Right renal pelvis (tissue), 4 donors: ENCODE measurements at places on chromosomes 5 and 9. TPM values are rescaled to one million over a fixed set of nuclear protein-coding genes. Genes with fewer than 3 reads are reported as not detected.

The SVEP1 gene
- 8.0 TPM for polyA plus RNA-seq

- no peak for DNase-seq
These were observed 63.9 kb downstream of the SHC3 start for GRCh38 chr9:89114741-89115140.

DNA sequence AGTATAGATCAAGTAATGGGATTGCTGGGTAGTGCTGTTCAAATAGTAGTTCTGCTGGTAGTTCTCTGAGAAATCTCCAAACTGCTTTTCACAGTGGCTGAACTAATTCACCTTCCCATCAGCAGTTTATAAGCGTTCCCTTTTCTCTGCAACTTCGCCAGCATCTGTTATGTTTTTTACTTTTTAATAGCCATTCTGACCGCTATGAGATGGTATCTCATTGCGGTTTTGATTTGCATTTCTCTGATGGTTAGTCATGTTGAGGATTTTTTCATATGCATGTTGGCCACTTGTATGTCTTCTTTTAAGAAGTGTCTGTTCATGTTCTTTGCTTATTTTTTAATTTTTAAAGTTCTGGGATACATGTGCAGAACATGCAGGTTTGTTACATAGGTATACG is 279.2 kb upstream of the NREP start:
- no peak for DNase-seq

The LAMC3 gene
- 21.2 TPM for polyA plus RNA-seq

The IL7R gene
- 0.96 TPM for polyA plus RNA-seq

DNA sequence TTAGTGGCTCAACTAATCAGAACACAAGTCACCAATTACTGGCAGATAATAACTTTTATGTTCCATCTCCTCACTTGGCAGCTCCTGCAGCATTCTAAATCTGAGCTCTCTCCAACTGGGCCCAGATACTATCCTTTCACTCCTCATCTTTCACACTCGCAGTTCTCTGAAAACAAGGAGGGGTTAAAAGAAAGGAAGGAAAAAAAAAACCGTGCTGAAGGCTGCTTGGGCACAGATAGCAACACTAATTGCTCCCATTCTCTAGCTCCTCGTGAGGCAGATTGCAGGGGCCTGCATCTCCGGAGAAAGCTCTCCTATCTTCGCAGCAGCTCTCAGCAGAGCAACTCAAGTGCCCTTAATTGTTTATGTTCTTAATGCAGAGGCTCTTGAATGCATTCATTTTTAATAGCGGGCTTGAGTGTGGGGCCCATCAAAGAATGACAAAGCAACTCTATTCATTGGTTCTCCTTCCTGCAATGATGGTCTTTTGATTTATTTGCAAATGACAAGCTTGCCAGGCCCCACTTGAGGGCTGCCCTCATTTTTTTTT is 23.9 kb downstream of the TLE1 start:
- no peak for DNase-seq

- DNase-seq = peak; percentile 68
These were observed 20.3 kb downstream of the CCDC187 start for GRCh38 chr9:136283291-136284235.

- DNase-seq = no peak
These were observed 51.8 kb downstream of the SH3TC2 start for GRCh38 chr5:149011084-149011483.

DNA sequence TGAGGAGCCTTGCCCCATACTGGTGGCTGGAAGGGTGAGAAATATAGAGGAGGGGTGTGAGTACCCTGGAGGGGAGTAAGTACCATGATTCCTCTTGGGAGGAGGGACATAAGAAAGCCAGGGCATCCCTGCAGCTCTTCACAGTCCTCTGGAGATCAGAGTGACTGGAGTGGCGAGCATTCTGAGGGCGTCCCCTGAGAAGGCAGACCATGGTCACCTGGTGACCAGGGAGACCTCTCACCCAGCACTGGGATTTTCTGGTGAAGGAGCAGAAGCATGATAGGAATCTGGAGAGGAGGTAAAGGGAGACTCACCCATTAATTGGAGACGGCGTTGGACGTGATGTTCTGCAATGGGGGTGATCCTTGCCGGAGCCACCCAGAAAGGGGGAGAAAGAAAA is 27.7 kb upstream of the GPX3 start:
- DNase-seq = no peak

DNA sequence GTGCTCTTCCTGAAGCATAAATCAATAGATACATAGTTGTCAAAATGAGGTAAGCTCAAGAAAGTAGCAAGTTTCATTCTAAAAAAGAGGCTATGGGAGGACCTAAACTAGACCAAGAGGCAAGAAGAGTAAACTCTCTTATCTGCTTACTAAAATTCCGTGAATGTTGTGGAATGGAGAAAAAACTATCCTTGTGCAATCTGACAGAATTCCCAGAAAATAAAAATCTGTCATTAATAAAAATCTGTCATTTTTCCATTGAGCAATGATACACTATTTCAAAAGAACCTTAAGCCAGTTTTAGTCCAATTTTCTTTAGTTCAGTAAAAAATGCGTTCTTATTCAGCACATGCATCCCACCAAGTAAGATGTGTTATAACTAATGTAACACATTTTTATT is 15.9 kb upstream of the FANCC start:
- DNase-seq = no peak

DNA sequence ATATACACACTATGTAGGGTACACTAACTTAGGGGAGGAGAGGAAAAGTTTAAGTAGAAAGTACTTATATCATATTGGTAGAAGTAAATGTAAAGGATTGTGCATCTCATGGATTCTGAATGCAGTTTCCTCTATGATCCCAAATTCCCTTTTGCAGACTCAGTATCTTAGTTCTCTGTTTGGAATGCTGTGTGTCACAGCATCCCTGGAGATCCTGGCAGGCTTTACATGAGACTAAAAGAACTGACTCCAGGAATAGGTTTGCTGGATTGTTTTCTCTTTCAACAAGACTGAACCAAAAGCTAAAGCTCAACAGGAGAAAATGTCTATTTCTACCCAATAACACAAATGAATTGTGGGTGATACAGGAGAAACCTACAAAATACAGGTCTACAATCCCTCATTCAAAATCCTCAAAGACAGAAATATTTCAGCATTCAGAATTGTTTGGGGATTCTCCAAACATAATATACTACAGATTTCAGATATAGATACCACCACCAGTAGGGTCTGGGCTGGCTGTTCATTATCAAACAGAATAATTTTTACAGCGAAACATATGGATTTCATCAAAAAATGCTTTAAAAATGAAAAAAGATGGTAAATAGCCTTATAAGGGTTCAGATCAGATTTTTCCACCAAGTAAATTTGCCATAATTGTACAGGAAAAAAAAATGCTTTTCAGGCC is 324.7 kb upstream of the GRAMD2B start:
- no peak for DNase-seq

GRCh38 chr9:93422977-93423616 is 28.4 kb upstream of the FAM120A start:
- DNase-seq = no peak

GRCh38 chr5:86572825-86573517 is 44.8 kb upstream of the COX7C start:
- no peak for DNase-seq

DNA sequence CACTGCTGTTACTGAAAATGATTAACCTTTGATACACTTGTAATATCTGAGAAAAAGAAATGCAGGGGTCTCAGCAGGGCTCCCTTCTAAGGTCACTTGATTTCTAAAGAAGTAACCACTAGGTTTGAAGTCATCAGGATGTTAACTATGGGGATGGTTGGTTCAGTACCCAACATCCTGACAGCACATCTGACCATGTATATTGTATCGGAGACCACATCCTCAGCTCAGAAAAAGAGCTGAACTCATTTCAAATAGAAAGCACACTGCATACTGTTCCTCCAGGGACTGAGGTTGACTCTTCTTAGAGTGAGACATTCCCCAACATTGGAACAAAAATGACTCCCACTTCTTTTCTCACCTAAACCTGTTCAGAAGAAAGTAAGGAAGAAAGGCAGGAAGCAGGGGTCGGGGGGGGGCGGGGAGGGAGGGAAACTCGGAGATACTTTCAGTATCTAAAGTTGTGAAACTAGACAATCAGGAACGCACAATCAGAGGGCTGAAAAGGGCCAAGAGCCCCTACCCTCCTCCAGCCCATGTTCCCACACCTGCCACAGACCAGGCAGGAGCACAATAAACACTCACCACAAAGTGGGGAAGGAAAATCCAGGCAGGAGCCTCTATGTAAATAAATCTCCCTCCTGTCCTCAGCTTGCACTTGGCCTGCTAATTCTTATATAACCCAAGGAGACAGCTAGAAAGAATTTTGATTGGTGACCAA is 730 bp upstream of the GZMA start:
- DNase-seq = no peak

DNA sequence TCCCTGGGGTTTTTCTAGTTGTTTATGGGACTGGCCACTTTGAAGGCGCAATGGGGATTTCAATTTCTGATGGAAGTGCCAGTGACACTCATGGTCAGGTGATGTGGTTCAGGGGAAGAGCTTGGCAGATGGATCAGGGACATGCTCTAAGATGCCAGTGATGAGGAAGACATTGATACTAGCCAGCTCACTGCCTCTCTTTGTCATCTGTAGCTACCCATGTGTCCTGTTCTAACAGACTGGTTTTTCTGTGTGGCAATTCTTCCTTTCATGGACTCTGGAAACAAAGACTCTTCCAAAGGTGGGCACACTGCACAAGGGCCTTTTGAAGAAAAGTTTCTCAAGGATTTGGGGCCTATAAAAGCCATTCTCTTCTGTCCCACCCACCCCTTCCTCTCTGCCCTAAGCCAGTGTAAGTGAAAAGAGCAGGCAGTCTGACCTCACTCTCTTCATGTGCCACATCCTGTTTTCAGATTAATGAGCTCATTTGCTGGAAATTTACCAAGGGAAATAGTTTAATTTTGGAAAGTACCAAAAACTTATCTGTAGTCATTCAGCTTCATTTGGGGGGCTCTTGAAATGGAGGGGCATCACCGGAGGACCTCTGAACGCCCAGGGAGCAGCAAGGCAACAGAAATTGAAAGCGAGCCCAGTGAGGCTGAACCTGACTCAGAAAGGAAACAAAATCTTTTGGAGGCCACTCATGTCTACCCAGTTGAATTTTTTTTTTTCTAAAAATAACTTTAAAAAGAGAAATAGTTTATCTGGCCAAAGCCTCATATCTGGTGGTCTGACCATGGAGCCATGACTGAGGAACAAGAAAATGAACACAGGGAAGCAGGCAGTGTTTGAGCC is 4.9 kb upstream of the TRAF1 start:
- no peak for DNase-seq

DNA sequence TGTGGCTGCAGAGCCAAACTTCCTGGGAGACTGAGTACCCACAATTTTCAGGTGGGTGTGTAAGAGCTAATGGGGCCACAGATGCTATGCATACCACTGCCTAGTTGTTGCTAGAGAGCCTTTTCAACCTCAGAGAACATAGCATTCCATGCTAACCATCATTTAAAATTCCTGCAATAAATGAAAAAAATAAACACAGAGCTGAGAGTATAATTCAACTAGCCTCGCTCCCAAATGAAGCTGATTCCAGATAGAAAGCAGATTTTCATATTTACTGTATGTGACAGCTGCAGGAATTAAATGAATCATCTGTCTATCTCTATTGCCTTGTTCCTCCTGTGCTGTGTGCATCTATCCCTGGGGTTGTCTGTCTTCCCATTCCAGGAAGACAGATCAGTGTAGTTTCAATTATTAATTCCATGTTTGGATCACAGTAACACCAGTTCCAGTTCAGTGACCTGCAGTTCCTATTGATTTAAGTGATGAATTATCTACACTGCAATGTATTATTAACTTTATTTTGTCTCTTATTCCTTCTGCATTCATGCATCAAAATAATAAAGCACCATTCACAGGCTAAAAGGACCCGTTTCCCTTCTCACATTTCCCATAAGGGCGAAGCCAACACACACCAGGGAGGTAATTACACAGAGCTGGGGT is 324.5 kb downstream of the SLIT3 start:
- DNase-seq = no peak

DNA sequence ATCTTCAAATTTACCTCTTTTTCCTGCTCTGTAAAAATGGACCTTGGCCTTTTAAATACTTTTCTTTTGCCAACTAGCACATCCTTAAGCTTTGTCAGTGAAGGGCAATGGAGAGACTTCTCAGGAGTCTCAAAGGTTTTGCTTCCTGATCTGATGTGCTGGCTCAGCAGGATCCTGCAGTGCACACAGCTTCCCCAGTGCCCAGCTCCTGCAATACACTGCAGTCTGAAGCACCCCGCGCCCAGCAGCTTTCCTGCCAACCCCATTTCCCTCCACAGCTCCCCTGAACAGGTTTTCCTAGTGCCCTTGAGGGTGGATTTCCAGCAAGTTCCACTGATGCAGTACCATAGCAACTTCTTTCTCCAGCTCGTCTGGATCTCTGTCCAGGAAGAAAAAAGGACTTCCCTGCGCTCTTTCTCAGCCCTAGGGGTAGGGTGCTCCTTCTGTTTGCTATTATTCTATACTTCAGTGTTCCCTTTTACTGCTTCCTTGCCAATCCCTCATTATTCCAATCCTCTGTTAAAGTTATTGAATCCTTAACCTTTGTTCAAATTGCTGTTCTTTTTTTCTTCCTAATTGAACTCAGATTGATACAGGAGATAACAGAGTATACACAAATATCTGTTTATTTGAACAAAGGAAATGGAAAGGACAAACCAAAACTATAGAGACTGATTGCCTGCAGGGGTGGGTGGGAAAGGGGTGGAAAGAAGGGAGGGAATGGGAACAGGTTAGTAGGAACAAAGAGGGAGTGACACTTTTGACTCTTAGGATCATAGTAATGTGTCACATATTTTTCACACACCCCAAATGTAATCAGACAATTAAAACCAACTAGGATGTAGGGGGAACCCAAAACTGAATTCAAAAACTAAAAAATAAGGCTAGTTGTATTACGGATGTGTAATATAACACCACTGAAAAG is 8.5 kb downstream of the SNAPC3 start:
- DNase-seq = no peak

GRCh38 chr9:134435550-134436378 is 109.5 kb downstream of the RXRA start:
- no peak for DNase-seq

The PCDHB7 gene
- 4.9 TPM for polyA plus RNA-seq

DNA sequence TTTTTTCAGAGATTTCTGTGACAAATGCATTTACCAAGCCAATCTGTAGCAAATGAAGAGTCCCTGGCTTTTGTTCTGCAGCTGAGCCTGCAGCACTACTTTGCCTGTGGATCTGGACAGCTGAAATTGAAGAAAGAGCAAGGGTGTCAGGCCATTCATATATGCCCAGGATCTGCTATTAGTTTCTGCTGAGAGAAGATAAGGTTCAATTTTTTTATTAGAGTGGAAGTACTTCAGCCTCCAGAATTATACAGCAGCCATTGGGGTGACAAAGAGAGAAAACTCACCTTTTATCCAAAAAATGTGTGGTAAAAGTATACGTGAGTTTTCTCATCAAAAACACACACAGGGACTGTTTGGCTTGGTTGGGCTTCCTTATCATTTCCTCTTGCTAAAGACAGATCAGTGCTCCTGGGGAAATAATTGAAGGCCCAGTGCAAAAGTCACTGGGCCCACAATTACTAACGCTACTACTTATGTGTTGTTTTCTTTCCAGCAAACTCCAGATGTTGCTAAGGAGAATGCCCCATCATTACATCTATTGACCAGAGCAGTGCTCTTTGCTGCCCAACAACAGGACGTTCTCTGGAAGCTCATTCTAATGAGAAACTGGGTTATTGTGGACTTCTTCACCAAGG is 138.6 kb downstream of the CEMIP2 start:
- DNase-seq = no peak
